Left ventricle myocardium inferior (tissue), 1 donor: ENCODE measurements at places on chromosomes 12 and 14. TPM values are rescaled to one million over a fixed set of nuclear protein-coding genes. Genes with fewer than 3 reads are reported as not detected.

The AHNAK2 gene
- 2.5 TPM for total RNA-seq

- peaks cover 34% of the 10 kb centered on the region for H3K4me1 ChIP-seq
- H3K4me3 ChIP-seq: no peak overlapping the region
- no peaks in the 10 kb centered on the region for H3K36me3 ChIP-seq
- DNase-seq: peak; percentile 40
- peak overlapping the region; percentile 80 for H3K27ac ChIP-seq
Measured at GRCh38 chr12:104166465-104166864, 28.5 kb upstream of the NFYB start.

DNA sequence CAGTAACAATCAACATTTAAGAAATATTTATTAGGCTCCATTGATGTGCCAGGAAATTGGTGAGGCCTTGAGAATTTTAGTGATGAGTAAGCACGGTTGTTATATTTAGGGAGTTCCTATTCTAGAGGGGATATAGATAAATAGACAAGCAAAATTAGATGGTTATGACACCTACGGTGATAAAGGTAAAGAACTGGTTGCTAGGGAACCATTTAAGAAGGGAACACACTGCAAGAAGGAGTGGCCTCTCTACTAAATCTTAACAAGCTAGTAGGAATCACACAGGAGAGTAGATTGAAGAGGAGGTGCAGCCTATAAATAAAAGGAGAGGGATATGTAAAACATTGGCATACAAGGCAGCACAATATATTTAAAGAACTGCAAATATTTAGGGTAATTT lies 155.2 kb downstream of the LRIG3 start:
- no peak for DNase-seq
- H3K27ac ChIP-seq: no peak overlapping the region
- H3K27me3 ChIP-seq: no peaks in the 10 kb centered on the region
- no peaks in the 10 kb centered on the region for H3K4me1 ChIP-seq
- no peak overlapping the region for H3K4me3 ChIP-seq

- H3K27me3 ChIP-seq: no peaks in the 10 kb centered on the region
- H3K4me3 ChIP-seq: no peak overlapping the region
- H3K27ac ChIP-seq: no peak overlapping the region
- H3K36me3 ChIP-seq: no peaks in the 10 kb centered on the region
- H3K4me1 ChIP-seq: no peaks in the 10 kb centered on the region
Measured at GRCh38 chr12:84842406-84843013, 70.1 kb downstream of the SLC6A15 start.

- no peak for DNase-seq
- peaks cover 63% of the 10 kb centered on the region for H3K4me1 ChIP-seq
- peak overlapping the region; percentile 87 for H3K27ac ChIP-seq
- H3K27me3 ChIP-seq: no peaks in the 10 kb centered on the region
- no peak overlapping the region for H3K4me3 ChIP-seq
Measured at GRCh38 chr14:71985538-71986189, 53.4 kb downstream of the RGS6 start.

DNA sequence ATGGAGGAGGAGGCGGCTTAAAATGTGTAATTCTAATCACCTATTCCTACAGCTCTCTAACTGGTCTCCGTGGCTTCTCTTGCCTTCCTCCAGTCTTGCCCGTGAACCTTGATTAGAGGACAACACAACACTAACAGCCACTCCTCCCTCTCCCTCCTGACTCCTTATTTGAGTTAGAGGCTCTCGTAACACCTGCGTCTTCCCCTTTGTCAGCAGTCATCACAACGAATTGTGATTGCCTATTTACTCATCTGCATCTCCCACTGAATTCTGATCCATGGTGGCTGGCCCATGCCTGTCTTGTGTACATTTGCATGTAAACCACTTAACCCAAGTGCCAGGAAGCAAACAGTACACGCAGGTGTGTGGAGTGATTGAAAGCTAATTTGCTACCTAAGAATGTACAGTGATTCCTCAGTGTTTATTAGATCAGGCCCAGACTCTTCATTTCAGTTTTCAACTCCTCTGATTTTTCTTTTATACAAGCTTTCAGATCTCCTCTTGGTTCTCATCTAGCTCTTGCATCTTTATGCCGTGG lies 154.5 kb downstream of the MON2 start:
- no peaks in the 10 kb centered on the region for H3K27me3 ChIP-seq
- H3K36me3 ChIP-seq: peaks cover 9% of the 10 kb centered on the region
- H3K4me1 ChIP-seq: peaks cover 4% of the 10 kb centered on the region
- no peak overlapping the region for H3K4me3 ChIP-seq
- DNase-seq: no peak

- no peaks in the 10 kb centered on the region for H3K4me1 ChIP-seq
- H3K4me3 ChIP-seq: no peak overlapping the region
- peaks cover 78% of the 10 kb centered on the region for H3K27me3 ChIP-seq
- H3K36me3 ChIP-seq: no peaks in the 10 kb centered on the region
Measured at GRCh38 chr14:105878554-105878953, 352.2 kb downstream of the TMEM121 start.

- peak; percentile 98 for DNase-seq
- H3K4me1 ChIP-seq: peaks cover 52% of the 10 kb centered on the region
- H3K27ac ChIP-seq: peak within 1 kb of the TSS; percentile 90
- peak within 1 kb of the TSS; percentile 99 for H3K4me3 ChIP-seq
- H3K27me3 ChIP-seq: no peaks in the 10 kb centered on the region
- peaks cover 4% of the 10 kb centered on the region for H3K36me3 ChIP-seq
Measured at GRCh38 chr12:131949431-131950181, at the start of gene EP400. Gene EP400, plus strand, starts transcription at chr12:131949942. Its CDS starts 10,678 bp downstream, at chr12:131960620.

GRCh38 chr12:14408208-14408607 lies 42.7 kb downstream of the ATF7IP start:
- H3K4me3 ChIP-seq: peak overlapping the region; percentile 24
- peaks cover 74% of the 10 kb centered on the region for H3K4me1 ChIP-seq

- H3K4me1 ChIP-seq: no peaks in the 10 kb centered on the region
- no peaks in the 10 kb centered on the region for H3K27me3 ChIP-seq
- no peaks in the 10 kb centered on the region for H3K36me3 ChIP-seq
- H3K4me3 ChIP-seq: no peak overlapping the region
- DNase-seq: no peak
Measured at GRCh38 chr12:121144416-121144914, 11.8 kb downstream of the P2RX7 start.

GRCh38 chr14:48398675-48399282 lies 723.4 kb upstream of the MDGA2 start:
- no peak overlapping the region for H3K4me3 ChIP-seq
- H3K4me1 ChIP-seq: no peaks in the 10 kb centered on the region
- no peaks in the 10 kb centered on the region for H3K27me3 ChIP-seq
- DNase-seq: no peak
- H3K27ac ChIP-seq: no peak overlapping the region
- H3K36me3 ChIP-seq: no peaks in the 10 kb centered on the region

DNA sequence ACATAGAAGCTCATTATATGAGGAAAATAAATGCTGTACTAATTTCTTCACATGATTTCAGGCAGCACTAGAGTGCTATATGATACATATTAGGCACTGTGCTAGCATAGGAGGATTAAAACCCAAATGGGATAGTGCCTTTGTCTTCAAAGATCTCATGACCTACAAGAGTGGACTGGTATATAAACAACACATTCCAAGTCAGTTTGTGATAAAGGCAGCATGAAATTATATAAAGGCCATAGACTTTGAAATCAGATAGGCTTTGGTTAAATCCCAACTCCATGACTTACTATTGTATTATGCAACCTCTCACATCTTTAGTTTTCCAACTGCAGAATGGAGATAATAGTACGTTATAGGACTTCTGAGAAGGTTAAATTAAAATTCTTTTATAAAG lies 179.7 kb downstream of the RAD51B start:
- no peaks in the 10 kb centered on the region for H3K27me3 ChIP-seq
- no peak overlapping the region for H3K4me3 ChIP-seq
- H3K4me1 ChIP-seq: no peaks in the 10 kb centered on the region
- no peak for DNase-seq
- no peaks in the 10 kb centered on the region for H3K36me3 ChIP-seq

The SLCO1B1 gene
- not detected for total RNA-seq

The ANKS1B gene
- 1.6 TPM for total RNA-seq

DNA sequence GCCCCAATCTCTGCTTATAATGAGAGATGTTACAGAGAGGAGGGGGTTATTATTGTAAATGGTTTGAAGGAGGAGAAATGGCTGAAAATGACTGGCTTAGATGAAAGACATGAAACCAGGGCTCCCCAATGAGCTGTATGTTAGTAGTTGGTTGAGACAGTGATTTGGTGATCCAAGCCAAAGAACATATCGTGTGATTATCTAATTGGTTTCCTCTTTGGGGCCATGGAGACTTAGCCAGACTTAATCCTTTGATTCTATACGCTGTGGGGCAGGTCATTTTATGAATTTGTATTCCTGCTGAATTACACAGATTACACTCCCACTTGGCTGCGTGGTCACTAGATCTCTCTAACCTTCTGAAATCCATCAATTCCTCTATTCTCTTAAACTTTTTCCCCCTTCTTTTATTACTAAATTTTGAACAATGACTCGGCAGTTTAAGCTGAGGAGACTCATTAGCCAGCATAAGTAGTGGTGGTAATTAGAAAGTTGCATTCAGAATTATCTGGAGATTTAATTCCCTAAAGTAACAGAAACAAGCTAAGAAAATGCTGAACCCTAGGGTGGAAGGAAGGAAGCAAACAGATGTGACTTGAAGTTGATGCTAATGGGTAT lies 5.3 kb downstream of the TTC8 start:
- H3K36me3 ChIP-seq: no peaks in the 10 kb centered on the region
- H3K27me3 ChIP-seq: no peaks in the 10 kb centered on the region
- DNase-seq: no peak
- peaks cover 17% of the 10 kb centered on the region for H3K4me1 ChIP-seq

DNA sequence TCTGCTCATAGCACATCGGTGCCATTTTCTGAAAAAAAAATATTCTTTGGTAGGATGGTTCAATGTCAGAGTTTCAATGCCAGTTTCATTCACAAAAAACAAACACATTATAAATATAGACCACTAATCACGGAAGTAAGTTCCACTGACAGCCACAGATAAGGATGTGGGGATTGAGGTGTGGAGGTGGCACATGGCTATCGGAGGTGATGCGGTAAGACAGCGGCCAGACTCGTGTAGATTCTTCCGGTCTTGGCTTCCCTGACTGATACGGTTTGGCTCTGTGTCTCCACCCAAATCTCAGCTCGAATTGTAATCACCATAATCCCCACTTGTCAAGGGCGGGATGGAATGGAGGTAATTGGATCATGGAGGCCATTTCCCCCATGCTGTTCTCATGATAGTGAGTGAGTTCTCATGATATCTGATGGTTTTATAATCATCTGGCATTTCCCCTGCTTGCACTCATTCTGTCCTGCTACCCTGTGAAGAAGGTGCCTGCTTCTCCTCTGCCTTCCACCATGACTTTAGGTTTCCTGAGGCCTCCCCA lies 693.4 kb downstream of the VRK1 start:
- no peak overlapping the region for H3K4me3 ChIP-seq
- peaks cover 14% of the 10 kb centered on the region for H3K27me3 ChIP-seq
- no peaks in the 10 kb centered on the region for H3K36me3 ChIP-seq
- DNase-seq: no peak

GRCh38 chr12:41992022-41992421 lies 152.7 kb downstream of the GXYLT1 start:
- H3K4me3 ChIP-seq: no peak overlapping the region
- H3K27me3 ChIP-seq: no peaks in the 10 kb centered on the region
- no peak overlapping the region for H3K27ac ChIP-seq
- no peaks in the 10 kb centered on the region for H3K36me3 ChIP-seq
- no peaks in the 10 kb centered on the region for H3K4me1 ChIP-seq

DNA sequence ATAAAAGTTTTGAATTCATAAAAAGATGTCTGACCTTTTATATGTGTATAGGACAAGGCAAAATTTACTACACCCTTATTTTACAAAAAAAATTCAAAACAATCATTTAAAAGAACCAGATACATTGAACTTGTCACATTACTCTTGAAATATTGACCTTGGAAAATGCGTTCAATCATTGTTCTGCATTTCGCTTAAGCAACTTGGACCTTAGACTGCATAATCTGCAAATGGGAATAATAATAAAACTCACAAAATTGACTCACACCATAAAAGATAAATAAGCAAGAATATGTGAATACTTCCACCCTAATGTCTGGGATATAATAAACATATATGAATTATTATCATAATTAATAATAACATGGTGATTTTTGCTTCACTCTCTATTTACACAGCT lies 69.4 kb upstream of the PTPRB start:
- H3K27ac ChIP-seq: no peak overlapping the region
- H3K36me3 ChIP-seq: no peaks in the 10 kb centered on the region
- no peak for DNase-seq
- H3K4me1 ChIP-seq: no peaks in the 10 kb centered on the region
- H3K27me3 ChIP-seq: no peaks in the 10 kb centered on the region
- H3K4me3 ChIP-seq: no peak overlapping the region

- no peaks in the 10 kb centered on the region for H3K4me1 ChIP-seq
- no peaks in the 10 kb centered on the region for H3K36me3 ChIP-seq
- no peak overlapping the region for H3K27ac ChIP-seq
- no peak overlapping the region for H3K4me3 ChIP-seq
- DNase-seq: no peak
- H3K27me3 ChIP-seq: peaks cover 28% of the 10 kb centered on the region
Measured at GRCh38 chr12:98873776-98874175, 228.7 kb downstream of the APAF1 start.

GRCh38 chr12:12811343-12811742 lies 1.8 kb upstream of the DDX47 start:
- no peak overlapping the region for H3K27ac ChIP-seq
- no peak for DNase-seq
- no peak overlapping the region for H3K4me3 ChIP-seq
- H3K36me3 ChIP-seq: peaks cover 6% of the 10 kb centered on the region
- H3K4me1 ChIP-seq: peaks cover 69% of the 10 kb centered on the region
- H3K27me3 ChIP-seq: no peaks in the 10 kb centered on the region

DNA sequence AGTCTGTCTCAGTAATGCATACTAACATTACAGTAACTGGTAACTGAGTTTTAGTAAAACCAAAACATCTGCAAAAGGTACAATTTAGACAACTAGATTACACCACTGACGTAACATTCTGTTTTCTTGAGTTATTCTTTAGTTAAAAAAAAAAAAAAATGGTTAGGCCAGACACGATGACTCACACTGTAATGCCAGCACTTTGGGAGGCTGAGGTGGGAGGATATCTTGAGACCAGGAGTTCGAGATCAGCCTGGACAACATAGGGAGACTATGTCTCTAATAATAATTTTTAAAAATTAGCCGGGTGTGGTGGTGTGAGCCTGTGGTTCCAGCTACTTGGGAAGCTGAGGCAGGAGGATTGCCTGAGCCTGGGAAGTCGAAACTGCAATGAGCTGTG lies 34.1 kb downstream of the AP5M1 start:
- no peaks in the 10 kb centered on the region for H3K36me3 ChIP-seq
- H3K4me3 ChIP-seq: no peak overlapping the region
- no peaks in the 10 kb centered on the region for H3K4me1 ChIP-seq
